ENCODE measurements at places on chromosomes 5 and 9.

DNA sequence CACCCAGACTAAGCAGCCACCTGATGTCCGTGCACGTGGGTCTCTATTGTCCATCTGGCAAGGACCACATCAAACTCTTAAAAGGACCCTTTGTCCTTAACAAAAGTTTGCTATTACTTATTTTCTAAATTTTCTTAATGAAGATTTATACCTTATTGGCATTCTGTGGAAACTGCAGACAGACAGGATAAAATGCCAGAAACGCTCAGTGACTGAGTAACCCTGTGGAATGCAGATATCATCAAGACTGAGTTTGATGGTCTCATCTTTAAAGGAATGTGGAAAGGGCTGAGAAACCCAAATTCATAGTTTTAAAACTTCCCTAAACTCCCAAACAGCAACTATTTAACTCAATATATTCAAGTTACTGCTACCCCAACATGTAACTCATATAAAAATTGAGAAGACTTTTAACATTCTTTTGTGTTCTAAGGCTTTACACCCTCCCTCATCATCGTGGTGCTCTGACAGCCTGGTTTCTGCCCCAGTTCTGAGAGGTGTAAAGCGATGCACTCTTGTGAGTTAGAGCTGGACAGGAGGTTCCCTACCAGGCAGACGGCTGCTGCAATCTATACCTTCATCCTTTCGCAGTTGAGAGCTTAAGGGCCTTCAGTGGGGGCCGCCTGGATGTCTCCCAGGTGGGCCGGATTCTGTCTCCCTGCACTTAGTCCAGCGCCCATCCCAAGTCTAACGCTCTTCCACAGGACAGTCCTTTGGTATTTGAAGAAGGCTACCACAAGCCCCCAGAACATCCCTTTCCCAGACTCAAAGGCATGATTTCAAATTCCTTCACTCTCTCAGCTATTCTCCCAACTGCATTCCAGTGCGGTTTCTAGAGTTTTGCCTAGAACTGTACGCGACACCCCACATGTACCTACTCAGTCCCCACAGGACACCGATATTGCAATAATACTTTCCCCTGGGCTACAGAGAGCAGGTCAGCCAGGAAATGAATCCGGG, 68.9 kb downstream of the DAP start:
- no peak for DNase-seq

GRCh38 chr9:2134391-2134790, 119.2 kb downstream of the SMARCA2 start:
- no peak for DNase-seq

GRCh38 chr9:71765693-71766092, 2.6 kb downstream of the CEMIP2 start:
- no peak for DNase-seq

GRCh38 chr9:120924698-120925534, 1.7 kb downstream of the TRAF1 start:
- no peak for DNase-seq

DNA sequence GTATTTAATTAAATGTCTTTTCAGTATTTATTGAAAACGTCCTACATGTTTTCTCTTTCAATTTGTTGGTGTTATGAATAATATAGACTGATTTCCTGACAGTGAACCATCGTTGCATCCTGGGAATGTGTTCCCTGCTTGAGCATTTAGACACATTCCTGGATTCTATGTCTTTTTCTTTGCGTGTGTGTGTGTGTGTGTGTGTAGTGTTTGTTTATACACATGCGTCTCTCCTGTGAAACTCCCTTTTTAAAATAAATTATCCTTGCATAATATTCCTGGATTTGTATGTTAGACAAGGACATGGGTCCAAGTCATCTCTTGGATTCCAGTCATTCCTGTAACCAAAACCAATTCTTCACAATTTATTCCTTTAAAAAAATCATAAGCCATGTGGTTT, 153.4 kb downstream of the HSPA4 start:
- DNase-seq, result no peak

- no peak for DNase-seq
Observed at GRCh38 chr9:94210616-94211603, 48.2 kb upstream of the ZNF169 start.

DNA sequence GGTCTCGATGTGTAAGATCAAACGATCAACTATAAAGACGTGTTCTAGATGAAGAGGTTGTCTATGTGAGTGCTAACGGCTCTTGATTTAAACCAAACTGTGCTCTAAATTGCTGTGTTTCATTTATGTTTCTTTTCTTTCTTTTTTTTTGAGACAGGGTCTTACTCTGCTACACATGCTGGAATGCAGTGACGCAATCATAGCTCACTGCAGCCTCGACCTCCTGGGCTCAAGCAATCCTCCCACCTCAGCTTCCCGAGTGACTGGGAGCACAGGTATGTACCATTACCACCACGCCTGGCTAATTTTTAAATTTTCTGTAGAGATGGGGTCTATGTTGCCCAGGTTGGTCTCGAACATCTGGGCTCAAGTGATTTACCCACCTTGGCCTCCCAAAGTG, 24.0 kb upstream of the RNF130 start:
- no peak for DNase-seq

DNA sequence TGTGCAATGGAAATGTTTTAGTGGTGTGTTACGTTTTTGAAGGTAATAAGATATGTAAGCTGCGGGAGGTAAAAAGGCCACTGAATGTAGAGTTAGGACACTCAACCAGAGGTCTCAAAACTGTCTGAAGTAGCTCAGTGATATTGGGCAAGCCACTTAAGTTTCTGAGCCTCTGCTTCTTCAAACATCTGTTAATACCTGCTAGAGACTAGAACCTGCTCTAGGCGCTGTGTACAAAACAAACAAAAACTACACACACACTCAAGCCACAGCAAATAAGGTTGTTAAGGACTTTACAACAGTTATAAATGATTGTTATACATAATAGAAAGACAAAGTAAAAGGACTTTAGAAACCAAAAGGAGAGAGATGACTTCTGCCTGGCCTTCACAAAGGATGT, 24.6 kb upstream of the FAM240B start:
- DNase-seq, result no peak

- no peak for DNase-seq
Observed at GRCh38 chr5:154477382-154478223, 424 bp downstream of the HAND1 start.

- DNase-seq, result no peak
Observed at GRCh38 chr5:180782748-180783147, 19.9 kb downstream of the MGAT1 start.

GRCh38 chr5:179403426-179404147, 58.3 kb upstream of the ADAMTS2 start:
- no peak for DNase-seq

GRCh38 chr5:82010696-82011095, 38.9 kb downstream of the ATG10 start:
- no peak for DNase-seq

DNA sequence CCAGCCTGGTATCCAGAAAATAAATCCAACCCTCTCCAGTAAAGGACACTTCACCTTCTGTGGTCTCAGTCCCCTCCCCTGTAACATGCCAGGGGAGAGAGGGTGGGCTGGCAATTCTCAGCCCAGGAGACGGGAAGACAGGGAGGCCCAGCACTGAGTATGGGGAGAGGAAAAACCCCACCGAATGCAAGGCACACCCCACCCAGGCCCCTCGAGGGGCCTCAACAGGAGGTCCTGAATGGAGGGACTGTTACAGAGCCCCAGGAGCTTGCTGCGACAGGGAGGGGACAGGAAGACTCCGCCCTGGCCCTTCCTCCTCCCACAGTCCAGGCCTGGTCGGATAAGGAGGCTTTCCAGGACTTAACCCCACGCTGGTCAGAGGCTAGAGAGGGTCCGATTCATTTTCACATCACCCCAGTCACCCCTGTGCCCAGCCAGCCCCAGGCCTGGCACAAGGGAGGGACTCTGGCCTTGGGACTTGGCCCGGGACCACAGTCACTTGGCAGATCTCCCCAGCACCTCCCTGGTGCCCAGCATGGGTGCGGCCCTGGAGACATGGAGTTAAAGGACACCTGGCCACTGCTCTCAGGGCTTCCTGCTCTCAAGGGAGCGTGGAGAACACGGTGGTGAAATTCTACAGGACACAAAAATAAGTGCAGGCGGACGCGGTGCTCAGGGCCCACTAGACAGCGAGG, 44.9 kb upstream of the STXBP1 start:
- no peak for DNase-seq

- DNase-seq, result no peak
Observed at GRCh38 chr9:130872912-130873503, 23.6 kb downstream of the QRFP start.

DNA sequence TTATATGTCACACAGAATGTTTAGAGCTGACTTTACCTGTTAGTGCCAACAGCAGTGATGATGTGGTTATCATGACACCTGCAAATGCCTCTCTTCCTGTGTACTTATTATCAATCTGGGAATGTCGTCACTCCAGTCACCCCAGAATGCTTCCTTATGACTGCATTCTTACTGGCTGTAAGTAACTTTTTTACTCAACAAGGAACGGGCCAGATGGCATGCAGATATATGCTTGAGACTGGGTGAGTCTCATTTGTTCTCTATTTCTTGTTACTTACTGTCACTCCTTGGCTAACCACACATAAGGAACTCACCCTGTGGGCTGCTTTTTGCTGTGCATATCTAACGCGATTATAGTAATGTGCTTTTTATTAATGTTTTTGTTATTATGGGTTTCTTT, 385.5 kb upstream of the MEF2C start:
- no peak for DNase-seq

- peak; percentile 34 for DNase-seq
Observed at GRCh38 chr5:172713113-172713808, 57.7 kb downstream of the DUSP1 start.

- no peak for DNase-seq
Observed at GRCh38 chr5:67301285-67301903, 104.8 kb upstream of the CD180 start.

DNA sequence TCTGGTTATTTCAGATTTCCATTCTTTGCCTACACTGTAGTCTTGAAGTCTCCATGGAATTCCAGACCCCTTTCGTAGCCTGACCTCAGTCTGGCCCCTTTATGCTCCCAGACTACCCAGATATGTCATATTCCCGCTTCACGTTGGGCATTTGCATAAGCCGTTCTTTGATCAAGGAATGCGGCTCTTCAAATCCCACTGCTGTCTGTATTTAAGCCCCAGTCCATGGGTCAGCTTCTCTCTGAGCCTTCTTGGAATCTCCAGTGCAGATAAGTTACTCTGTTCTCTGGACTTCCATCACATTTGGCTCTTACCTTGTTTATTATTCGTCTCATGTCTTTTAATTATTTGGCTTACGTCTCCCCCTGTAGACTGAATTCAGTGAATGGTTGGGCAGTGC, 97.4 kb downstream of the PARP8 start:
- no peak for DNase-seq

DNA sequence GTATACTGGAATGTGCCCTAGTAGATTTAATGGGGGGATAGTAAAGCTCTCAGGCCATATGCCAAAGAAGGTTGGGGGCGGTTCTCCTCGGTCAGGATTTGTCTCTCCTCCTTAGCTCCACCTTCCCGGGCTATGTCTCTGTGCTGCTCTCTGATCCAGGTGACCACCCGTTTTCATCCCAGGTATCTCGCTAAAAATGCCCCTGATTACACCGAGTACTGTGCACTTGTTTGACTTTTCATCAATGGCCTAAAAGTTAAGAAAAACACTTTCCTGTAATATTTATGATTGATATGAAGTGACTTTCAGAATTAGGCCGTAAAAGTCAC, 724 bp downstream of the NDUFS6 start:
- no peak for DNase-seq
